Stomach (tissue), 19 donors: ENCODE measurements at places on chromosomes 16 and 17. TPM values are rescaled to one million over a fixed set of nuclear protein-coding genes. Genes with fewer than 3 reads are reported as not detected.
A peak's percentile ranks its signal among the peaks of the same experiment; 100 is the strongest.

DNA sequence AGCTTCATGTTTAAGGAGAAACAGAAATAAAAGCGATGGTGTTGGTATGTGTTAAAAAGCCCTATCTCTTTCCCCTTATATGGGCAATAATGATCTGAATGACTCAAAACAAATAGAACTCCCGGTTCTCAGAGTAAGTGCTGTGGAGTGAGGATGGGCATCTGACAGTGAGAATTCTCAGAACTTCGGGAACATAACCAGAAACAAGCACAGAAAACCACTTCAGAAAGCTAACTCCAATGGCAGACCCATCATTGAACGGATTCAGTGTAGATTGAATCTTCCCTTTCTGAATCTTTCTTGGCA is 67.2 kb downstream of the CDH8 start:
- DNase-seq: no peak

DNA sequence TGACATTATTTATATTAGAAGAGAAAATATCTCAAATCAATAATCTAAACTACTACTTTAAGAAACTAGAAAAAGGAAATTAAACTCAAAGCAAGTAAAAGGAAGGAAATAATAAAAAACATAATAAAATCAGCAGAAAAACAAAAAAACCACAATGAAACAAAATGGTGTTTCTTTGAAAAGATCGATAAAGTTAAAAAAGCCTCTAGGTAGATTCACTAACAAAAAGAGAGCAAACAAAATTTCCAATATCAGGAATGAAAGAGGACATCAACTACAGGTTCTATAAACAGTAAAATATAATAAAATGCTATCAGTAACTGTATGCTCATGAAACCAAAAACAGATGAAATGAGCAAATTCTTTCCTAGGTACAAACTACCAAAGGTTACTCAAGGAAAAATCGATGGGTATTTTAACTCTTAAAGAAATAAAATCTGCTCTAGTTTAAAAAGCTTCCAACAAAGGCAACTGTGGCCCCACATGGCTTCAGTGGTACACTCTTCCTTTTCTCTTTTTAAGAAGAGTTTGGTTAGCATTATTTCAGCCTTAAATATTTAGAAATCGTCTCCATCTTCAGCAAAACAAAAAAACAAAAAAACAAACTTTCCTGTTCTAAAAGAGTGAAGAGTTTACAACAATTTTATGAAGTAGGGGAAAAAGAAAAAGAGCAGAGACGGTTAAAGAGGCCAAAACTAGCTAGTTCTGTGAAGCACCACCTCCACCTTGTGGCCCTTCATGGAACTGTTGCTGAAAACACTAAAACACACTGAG is 102.2 kb downstream of the TRIM37 start:
- DNase-seq: peak; percentile 86

- DNase-seq: peak; percentile 73
Measured at GRCh38 chr17:40086150-40087044, 14.0 kb downstream of the NR1D1 start.

Gene CIITA
- 4.3 TPM for polyA plus RNA-seq

GRCh38 chr16:65772134-65772732 is 594.3 kb upstream of the CDH5 start:
- DNase-seq: no peak
